ENCODE measurements at places on chromosomes 2 and 18.

DNA sequence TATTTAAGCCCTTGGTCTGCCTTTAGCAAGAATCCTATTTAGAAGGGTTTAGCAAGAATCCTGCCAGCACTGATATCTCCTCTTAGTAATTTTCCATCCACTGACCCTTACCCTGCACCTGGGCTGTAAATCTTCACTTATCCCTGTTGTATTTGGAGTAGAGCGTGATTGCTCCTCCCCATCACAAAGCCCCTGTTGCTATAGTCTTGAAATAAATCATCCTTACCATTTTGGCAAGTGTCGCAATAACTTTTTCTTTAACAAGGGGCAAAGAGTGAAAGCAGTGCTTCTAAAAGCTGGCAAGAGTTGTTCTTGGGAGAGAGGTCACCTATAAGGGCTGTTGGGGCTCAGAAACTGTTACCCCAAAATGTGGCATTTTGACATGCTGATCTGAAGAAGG lies 3.7 kb upstream of the SCTR start:
- DNase-seq: no peak

DNA sequence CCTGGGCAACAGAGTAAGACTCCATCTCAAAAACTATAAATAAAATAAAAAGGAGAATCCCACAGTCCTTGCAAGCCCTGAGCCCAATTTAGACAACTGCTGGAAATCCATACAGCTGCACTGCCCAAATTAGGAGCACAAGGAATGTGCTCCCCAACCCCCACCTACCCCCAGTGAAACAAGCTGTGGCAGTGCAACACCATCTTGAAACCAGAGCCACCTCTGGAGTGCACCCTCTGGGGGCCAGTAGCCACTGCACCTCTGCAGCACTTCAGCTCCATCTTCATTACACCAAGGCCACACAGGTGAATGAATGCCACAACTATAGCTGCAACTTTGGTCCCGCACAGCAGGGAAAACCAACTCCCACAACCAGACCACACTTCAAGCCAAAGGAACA lies 37.3 kb downstream of the USP34 start:
- DNase-seq: no peak

DNA sequence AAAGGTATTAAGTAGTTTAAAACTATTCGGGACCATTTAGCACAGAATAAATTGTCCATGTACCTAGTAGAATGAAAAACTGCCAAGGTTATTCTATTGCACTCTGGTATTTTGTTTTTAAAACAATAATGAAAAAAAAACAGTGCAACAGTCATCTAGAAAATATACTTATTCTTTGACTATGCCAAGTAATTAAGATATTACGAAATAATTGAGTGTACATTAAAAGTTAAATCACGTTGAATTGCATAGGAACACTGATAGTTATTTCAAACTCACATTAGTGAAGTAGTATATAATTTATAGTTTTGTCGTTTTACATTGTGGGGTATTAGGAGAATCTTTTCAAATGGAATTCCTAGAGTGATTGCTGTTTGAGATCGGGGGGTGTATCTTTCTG lies 20.1 kb downstream of the R3HDM1 start:
- no peak for DNase-seq

GRCh38 chr2:27622921-27623384 lies 5.9 kb downstream of the CCDC121 start:
- DNase-seq: no peak

Data from CD4-positive, alpha-beta T cell treated with Interleukin-6 at 100 ng/mL for 8 hours (primary cell).